Activated CD4-positive, CD25-positive, alpha-beta regulatory T cell treated with anti-CD3 and anti-CD28 coated beads, Interleukin-2, amount 50 U/mL, for 72 hours (primary cell): ENCODE measurements at places on chromosomes 11 and 22.

- DNase-seq: no peak
Measured at GRCh38 chr11:117547195-117547850, 219.7 kb downstream of the CEP164 start.

- peak; percentile 82 for DNase-seq
Measured at GRCh38 chr11:11798586-11799438, 43.0 kb upstream of the USP47 start.

DNA sequence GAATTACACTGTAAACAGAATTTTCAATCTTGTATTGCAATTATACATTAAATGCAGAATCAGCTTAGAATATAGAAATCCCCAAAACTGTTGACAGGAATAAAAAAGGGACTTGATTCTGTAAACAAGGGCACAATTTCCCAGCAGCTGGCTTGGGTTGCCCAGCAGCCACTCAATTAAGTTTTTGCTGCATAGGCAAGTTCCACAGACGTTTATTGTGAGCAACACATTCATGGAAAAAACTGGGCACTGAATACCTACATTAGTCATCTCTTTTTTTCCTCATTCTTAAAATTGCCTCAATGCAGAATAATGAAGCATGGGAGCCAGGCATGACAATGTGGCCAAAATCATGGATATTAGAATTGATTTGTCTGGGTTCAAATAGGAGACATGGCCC is 421.8 kb upstream of the ANO5 start:
- no peak for DNase-seq

- no peak for DNase-seq
Measured at GRCh38 chr11:111019871-111020670, 225.5 kb upstream of the POU2AF2 start.

- DNase-seq: no peak
Measured at GRCh38 chr11:100825626-100826025, 138.5 kb downstream of the ARHGAP42 start.

GRCh38 chr11:3014943-3015342 is 22.8 kb upstream of the NAP1L4 start:
- no peak for DNase-seq

DNA sequence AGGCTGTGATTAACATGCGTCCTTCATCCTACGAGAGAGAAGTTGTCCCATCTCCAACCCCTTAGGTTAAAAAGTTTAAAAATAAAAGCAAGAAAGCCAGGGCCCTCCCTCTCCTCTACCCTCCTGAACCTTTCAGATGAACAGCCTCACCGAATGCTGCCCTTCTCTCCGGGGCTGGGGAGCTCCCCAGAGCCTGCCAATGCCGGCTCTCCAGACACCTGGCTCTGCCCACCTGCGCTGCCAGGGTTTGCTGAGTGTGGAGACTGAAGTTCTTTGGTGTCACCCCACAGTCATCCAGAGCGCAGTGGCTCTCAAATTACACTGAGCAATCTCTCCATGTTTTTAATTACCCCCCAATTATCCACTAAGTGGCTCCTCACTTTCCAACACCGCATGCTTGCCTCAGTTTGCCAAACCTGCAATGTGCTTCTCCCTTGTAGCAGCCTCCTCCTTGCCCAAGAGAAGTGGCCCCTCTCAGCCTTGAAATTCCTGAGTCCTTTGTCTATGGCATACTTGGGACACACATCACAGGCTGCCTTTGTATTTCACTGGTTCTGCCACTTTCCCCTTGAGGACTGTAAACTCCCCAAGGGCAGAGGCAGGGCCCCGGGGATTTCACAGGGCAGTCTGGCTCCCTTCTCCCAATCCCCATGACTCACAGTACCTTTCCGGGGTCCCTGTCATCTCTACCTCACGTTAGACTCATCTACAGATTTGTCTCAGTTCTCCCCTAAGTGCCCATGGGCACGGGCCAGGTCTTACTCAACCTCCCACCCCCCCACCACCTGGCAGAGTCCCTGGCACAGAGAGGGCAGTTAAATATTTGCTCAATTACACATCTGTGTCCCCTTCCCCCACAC is 2.0 kb downstream of the MYH9 start:
- DNase-seq: no peak

GRCh38 chr11:80916173-80916798 is 1475.5 kb upstream of the TENM4 start:
- no peak for DNase-seq

DNA sequence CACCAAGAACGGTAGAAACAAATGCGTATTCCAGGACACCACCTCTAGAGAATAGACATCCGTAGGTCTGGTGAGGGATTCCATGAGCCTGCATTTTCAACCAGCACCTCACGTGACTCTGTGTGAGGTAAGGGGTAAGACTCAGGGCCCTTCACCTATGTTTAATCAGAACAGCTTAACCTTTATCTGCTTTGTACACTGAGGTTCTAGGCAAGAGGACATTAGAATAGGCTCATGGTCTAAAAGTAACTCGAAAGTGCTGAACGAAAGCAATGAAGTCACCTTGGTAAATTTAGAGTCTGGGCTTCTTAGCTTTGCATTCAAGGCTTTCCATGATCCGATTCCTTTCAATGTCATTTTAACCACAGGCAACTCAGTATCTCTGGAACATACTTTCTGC is 270.5 kb upstream of the CADM1 start:
- no peak for DNase-seq

DNA sequence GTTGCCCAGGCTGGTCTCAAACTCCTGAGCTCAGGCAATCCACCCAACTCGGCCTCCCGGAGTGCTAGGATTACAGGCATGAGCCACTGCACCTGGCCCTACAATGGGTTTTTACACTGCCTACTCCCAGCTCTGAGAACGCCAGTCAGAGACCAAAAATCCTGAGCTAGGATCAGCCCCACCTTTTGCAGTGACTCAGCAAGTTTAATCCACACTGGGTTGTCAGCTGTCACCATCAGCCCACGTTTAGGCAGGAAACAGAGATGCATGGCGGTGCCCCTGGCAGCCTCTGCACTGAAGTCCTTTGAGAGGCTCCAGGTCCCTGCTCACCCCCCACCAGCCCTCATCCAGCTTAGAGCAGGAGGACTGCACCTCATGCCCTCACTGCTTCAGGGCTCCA is 117.6 kb downstream of the ARHGAP8 start:
- DNase-seq: no peak

DNA sequence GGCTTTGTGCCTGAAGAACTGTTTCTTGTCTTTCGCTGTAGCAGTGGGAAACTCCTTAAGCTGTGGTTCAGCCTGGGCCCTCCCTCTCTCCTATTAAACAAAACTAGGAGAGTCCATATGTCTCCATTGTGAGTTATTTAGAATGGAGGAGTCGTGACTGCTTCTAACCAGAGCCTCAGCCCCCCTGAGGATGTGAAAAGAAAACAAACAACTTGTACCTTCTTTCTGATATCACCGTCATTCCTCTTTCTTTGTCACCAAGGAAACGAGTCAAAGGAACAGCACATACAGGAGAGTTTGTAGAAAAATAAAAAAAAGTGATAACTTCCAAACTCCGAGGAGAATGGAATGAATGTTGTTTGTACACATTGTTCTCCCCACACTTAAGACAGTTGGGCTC is 11.6 kb upstream of the EXT2 start:
- DNase-seq: no peak

- no peak for DNase-seq
Measured at GRCh38 chr11:116849486-116849885, 12.1 kb upstream of the APOA1 start.

- DNase-seq: no peak
Measured at GRCh38 chr22:22705328-22706100, 61.1 kb downstream of the GGTLC2 start.
